Stimulated activated naive CD8-positive, alpha-beta T cell treated with anti-CD3 and anti-CD28 coated beads, Interleukin-15, Interleukin-2, amounts not matched to agents 100 U/mL and 50 U/mL, for 24 hours (primary cell): ENCODE measurements at places on chromosomes 6 and 20.

DNA sequence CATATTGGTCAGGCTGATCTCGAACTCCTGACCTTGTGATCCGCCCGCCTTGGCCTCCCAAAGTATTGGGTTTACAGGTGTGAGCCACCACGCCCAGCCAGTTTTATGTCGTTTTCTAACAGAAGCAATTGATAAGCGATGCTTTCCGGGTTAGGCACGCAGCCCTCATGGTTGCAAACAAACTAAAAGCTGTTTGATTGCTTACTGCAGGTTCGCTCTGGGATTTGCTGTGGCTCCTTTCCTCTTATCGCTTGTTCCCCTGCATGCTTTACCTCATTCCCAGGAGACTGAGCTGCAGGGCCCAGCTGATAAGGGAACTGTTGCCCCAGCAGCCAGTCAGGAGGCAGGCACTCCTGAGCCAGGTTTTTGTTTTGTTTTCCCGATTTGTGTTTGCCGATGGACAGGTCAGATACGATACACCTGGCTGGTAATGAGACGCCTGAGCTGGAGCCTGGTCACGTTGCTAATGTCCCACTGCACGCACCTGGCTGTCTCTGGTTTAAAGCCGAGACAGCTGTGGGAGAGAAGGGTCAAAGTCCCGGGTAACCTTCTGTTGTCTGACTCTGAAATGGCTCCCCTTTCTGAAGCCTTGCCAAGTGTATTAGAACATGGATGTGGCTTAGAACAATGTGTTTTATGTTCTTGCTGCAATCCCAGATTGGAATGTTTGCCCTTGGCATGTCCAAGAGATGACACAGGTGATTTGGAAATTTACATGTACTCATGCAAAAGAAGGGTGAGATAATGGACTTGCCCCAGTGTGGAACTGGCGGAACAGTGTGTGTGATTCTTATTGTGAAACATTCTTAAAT, 19.9 kb downstream of the DSP start:
- DNase-seq, result no peak

GRCh38 chr6:30782425-30783014, 38.2 kb upstream of the IER3 start:
- no peak for DNase-seq

- DNase-seq, result peak; percentile 16
Observed at GRCh38 chr6:109236115-109237076, 141.1 kb downstream of the CEP57L1 start.

DNA sequence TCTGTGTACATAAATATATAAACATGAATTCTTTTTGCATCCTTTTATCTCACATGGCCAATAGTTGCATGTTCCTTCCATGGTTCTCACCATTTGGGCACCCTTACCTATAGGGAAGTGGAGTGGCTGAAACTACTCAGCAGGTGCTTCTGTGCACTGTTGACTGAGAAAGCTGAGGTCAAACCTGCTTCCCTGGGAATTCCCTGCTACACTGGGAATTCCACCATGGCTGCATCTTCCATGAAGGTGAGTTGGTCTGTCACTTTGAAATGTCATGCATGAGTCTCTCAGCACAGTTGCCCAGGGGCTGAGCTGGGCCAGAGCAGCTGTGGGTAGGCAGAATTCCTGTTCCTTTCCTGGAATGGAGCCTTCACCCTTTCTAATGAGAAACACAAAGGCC, 193.8 kb upstream of the PRSS16 start:
- DNase-seq, result no peak

DNA sequence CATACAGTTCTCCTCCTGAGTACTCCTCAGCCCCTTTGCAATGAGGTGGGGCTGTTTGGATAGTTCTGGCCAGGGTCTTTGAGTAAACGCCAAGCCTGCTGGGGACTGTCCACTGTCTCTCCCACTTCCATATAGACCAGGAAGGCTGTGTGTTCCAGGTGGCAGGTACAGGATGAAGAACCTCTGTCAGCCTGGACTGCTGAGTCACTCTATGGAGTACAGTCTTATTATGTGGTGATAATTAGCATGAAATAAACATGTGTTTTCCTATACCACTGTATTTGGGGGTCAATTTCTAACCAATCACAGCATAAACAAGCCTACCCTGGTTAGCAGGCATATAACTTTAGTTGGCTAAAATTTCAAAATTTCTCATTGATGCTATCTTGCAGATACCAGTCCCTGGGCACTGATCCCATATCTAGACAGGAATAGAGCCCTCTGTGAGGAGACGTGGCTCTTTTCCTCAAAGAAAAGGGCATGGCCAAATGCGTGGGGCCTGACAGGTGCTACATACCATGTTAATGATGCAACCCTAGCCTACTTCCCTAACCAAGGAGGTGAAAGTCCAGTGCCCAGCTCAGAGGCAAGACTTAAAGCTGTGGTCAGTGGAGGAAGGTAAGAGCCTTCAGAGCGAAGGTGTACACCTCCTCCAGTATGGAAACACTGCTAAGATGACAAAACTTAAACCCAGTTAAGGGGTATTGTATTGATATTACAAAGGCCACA, 4.5 kb upstream of the ALDH8A1 start:
- DNase-seq, result no peak

DNA sequence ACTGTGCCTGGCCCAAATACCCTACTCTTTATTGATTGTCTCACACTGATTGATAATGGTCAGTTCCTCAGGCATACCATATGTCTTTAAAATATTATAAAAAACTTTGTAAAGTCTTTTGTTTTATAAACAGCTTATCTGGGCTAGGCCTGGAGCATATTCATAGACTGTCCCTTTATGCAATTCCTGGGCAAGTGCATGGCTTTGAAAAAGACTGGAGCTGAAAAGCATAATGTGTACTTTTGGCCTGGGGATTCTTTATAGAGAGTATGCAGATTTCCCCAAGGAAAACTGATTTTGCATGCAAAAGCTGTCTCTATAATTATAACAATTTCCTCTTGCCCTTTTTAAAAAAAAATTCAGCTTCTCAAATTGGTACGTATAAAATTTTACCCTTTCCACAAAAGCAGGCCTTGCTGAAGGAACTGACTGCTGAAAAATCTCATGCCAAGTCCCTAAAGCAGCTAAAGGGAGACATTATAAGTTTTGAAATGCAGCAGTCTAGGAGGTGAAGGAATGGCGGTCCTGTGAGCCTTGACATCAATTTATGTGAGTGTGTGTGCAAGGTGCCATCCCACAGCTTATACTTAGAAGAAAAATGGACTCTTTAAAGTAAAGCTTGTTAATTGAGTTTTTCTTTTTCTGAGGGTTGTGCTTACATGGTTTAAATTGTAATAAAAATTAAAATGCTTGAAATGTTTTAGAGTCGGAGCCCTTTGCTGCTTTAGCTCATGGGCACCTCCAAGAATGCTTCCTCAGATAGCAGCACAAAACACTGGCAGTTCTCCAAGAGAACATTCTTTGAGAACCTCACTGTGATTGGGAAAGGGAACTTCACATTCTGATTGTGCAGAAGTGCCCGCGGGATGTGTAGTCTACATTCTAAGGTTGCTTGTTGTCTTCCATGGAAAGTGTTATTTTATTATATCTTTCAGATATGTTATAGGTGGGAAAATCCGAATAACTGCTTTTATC, 43.9 kb downstream of the PLCB4 start:
- no peak for DNase-seq

DNA sequence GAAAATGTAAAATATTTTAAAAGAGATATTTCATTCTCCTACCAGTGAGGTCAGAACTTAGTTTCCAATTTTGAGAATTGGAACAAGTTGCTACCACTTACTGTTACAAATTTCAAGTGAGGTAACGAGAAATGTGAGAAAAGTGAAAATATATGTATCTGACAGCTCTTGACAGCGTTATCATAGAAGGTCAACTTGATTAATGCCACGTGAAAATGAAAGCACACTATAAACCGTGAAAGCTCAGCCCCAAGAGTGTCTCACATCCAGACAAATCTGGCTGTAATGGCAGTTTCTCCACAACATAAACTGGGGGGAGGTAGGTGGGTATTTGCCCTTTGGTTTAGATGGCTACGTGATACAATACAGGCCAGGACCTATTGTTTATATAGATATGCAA, 13.9 kb downstream of the HDGFL1 start:
- no peak for DNase-seq

DNA sequence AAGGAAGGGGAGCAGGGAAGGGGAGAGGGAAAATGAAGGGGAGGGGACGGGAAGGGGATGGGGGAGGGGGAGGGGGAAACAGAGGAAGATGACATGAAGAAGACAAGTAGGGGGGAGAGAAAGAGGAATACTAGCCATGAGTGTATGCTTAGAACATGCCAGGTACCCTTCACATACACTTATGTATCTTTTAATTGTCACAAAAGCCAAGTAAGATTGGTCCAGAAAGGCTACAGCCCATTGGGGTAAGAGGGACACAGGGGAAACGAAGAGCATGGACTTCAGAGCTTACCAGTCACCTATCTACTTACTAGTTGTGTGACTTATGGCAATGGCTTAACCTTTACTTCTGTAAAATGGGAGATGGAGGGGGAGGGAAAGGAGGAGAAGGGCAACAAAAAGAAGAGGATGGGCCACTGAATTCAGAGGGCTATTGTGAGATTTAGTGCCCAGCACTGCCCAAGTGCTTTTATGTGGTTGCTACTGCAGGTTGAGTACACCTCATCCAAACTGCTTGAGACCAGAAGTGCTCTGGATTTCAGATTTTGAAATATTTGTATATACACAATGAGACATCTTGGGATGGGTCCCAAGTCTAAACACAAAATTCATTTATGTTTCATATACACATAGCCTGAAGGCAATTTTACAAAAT, 90.3 kb downstream of the ARHGAP18 start:
- DNase-seq, result no peak

DNA sequence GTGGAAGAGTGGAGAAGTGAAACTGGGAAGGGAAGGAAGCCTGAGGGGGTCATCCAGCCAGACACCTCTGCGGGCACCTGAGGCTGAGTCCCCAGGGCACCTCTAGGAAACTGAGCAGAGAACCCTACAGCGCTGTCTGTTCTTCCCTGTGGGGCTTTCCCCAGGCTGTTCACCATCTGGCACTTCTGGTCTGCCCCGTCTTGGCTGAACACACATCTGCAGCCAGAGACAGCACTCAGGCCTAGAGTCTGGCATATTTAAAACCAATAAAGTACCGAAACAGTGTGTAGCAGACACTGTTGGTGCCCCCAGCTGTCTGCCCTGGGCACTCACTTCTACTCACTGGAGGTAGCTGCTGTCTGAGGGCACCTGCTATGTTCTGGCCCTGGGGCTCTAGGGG, 9.4 kb upstream of the ARFGEF2 start:
- peak; percentile 12 for DNase-seq

DNA sequence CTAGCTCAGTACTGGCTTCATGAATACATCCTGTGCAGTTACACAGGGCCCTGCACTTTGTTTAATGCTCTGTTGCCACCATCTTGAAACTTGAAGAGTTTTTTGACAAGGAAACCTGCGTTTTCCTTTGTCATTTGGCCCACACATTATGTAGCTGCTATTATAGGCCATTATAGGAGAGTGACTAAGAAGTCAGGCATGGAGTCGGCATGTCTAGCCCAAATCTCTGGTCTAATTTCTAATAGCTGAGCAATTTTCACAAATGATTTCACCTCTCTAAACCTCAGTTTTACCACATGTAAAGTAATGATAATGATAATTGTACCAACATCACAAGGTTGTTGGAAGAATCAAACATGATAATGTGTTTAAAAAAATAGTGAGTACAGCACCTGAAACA, 67.1 kb upstream of the MYLIP start:
- DNase-seq, result no peak

GRCh38 chr6:23175391-23175790, 606.0 kb downstream of the HDGFL1 start:
- no peak for DNase-seq

DNA sequence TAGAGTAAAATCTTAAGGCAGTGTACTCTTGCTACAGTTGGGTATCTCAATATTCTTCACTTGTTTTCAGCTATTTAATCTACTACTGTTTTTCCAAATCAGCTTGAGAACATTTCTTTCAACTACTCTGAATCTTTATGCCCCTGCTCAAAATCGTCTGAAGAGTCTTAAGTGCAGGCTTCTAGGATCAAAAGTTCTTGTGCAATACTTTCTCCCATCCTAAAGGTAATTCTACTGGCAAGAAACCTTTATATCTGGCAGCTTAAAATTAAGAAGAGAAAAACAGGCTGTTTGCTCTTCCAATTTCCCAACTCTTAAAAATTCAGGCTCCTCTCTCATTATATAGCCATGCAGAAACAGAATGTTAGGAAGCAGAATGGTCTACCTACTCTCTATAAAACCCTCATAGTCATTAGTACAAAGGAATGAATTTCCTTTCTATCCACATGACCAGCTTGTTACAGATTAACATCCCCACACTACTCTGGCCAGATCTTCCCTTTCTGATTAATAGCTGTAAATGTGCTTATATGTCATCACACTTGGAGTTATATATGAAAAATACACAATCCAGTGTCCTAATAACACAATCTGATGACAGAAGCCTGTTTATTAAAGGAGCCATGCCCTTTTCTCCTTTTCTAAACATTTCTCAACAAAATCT, 122.2 kb upstream of the FAM184A start:
- no peak for DNase-seq

DNA sequence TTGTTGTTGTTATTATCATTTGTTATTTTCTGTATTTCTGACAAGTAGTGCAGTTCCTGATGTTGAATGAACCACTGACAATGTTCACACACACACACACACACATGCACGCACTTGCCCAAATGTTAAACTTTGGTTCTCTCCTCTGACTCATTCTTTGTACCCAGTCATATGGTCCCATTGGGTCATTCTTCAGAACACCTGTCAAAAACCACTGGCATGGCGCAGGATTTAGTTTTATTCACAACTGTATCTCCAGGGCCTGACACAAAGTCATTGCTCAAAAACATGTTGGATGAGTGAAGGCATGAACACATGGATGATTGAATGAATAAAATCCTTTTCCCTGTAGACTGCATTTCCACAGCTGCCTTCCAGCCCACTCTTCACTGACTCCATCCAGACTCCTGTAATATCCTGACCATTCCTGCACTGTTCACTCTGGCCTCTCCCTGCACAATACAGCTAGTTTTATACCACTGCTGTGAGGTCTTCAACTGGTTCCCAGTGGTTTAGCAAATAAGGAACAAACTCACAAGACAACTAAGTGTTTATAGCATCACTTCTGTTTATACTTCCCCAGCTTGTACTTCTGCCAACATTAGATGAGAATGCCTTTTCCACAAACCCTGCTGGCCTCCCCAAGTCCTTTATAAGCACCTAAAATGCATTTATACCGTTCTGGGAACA, 6.9 kb upstream of the CST11 start:
- no peak for DNase-seq

DNA sequence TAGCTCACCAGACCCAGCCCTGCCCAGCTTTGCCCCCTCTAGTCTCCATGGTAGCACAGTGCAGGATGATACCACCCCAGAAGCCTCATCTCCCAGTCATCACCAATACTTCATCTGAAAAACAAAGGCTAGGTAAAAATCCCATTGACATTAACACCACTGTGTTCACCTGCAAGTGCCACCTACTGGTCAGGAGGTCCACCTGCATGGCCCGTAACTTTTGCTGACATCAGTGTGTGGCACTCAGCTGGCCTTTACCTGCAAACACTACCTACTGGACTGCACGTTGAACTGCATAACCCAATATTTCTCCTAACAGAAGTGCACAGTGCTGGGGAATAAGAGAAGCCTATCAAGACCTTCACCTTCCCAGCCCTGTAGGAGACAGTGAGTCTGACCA, 234.7 kb upstream of the ADGRB3 start:
- no peak for DNase-seq
